ELR (cell line): ENCODE measurements at places on chromosomes 16 and 17.

GRCh38 chr16:58462997-58463941, 36.7 kb upstream of the NDRG4 start:
- no peak for DNase-seq

DNA sequence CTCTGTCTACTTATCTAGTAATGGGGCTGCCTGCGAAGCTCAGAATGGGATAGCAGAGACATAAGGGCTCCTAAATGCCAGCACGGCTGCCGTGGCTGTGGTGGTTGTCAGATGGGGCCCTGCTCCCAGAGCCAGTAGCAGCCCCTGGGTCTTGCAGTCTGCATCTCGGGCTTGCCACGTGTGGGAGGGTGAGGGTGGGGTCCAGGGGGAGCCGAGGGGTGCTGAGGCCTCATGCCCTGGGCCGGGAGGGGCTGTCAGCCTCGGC, 88.8 kb upstream of the GSE1 start:
- no peak for DNase-seq

DNA sequence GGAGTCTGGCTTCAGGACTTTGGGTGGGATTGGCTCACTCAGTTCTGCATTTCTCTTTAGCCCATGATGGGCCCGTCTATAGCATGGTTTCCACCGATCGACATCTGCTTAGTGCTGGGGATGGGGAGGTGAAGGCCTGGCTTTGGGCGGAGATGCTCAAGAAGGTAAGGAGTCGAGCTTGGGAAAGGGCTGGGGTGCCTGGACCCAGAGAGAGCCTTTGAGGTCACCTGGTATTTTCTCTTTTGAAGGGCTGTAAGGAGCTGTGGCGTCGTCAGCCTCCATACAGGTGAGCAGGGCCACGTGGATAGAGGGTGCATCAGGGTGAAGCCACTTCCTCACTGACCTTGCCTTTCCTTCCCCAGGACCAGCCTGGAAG, 2.2 kb downstream of the THOC6 start:
- no peak for DNase-seq

GRCh38 chr16:11142951-11143350, 113.1 kb downstream of the SOCS1 start:
- DNase-seq = no peak

DNA sequence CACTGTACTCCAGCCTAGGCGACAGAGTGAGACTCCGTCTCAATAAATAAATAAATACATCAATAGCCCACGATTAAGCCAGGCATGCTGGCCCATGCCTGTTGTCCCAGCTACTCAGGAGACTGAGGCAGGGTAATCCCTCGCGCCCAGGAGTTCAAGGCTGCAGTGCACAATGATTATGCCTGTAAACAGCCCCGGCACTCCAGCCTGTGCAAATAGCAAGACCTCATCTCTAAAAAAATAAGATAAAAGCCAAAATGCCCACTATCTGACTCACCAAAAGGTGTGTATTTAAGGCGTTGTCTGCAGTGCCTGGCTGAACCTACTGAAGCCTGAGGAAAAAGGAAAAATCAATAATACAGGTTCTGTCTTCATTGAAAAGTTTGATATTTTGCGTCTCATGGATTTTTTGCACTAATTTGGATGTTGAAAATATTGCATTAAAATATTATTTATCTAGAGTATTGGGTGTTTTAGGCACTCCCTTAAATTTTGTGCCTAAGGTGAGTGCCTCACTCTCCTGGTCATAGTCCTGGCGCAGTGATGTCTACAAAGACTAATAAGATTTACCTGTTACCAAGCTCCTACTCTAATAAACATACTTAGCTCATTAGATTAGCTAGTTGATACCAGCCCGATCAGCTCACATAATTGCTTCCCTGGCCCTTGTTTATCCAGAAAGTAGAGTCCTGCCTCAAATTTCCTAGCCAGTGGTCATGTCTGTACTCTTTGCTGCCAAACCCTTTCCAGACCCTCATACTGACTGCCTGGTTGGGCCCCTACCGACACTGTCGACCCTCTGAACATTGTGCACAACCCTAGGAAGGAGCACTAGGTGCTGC, 24.7 kb upstream of the TOB1 start:
- DNase-seq = no peak

GRCh38 chr16:85616607-85617321, 3.6 kb downstream of the GSE1 start:
- DNase-seq = no peak

DNA sequence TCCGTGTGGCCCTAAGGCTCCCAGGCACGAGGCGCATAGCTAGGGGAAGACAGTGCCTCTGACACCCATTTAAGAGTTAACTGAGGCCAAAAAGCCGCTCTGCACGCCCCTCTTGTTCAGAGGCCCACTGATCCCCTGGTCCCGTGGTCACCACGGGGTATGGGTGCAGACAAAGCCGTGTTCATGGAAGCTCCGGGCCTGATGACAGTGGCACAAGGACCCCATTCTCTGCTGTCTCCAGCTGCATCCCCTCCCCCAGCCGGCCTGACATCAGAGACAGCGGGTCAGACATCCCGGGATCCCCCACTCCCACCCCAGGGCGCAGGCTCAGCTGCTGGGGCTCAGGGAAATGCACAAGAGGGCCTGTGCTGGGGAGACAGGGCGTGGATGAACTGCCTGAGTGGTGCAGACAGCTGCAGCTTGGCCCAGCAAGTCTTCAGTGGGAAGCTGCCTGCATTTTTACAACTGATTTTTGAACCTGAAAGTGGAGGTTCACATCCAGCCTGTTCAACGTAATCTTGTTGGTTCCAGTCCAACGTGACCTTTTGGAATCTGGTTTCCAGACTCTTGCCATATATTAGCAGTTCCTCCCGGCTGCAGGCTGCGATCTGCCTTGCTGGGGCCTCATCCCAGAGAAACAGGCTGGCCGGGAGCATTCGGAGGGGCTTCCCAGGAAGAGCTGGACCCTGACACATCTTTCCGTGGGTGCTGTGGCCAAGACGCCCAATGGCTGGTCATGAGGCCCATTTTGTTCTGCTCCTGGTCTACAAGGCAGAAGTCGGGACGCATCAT, 9.7 kb upstream of the BAHCC1 start:
- no peak for DNase-seq

DNA sequence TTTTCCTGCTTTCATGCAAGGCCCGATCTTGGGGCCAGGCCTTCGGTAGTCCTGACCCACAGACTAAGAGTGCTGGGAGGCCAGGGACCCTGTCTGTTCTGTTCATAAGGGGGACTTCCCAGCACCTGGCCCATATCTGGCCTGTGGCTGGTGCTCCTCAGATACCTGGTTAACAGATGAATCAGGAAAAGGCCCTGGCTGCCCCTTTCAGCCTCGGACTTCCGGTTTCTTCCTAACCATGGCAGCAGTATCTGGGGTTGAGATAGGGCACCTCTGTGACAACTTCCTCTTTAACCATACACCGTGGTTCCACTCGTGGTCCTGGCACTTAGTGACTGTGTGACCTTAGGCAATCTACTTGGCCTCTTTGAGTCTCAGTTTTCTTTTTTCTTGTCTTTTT, 18.4 kb downstream of the PLCG2 start:
- no peak for DNase-seq

DNA sequence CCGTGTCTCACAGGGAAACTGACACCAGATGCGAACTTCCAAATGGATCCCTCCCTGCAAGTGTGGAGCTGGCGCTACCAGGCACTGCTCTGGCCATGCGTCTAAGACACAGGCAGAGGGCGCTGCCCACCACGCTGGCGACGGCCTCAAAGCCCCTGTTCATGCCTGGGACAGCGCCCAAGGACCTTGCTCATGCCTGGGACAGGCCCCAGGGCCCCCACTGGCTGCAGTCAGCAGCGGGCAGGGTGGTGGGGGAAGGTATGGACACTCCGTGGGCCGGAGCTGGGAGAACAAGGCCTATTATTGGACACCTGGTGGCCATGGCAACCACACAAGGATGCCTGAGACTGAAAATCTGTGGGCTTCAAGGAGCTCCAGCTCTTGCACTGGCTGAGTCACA, 8.8 kb downstream of the ZG16B start:
- DNase-seq = peak; percentile 85

DNA sequence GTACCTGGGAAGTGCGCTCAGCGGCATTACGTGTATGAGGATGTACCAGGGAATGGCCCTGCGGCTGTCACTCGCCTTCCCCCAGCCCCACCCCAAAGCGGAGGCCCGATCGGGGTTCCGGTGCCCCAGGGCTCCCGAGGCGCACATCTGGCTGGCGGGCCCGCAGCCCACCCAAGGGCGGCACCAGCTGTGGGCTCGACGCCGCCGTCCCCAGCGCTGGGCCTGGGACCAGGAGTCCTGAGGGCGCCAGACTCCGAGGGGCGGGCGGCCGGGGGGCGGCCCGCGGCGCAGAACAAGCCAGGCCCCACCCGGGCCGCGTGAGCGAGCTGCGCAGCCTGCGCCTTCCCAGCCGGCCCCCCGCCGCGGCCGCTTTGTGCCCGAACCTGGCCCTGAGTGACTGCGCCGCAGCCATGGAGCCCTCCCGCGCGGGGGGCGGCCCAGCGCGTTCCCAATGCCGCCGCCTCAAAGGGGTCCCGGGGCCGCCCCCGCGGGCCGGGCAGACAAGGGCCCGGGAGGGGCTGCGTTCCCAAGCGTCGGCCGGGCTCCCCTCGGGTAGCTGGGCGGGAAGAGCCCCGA, 17.4 kb downstream of the ZNF423 start:
- DNase-seq = no peak

GRCh38 chr17:11786711-11787438, 188.6 kb downstream of the DNAH9 start:
- no peak for DNase-seq

DNA sequence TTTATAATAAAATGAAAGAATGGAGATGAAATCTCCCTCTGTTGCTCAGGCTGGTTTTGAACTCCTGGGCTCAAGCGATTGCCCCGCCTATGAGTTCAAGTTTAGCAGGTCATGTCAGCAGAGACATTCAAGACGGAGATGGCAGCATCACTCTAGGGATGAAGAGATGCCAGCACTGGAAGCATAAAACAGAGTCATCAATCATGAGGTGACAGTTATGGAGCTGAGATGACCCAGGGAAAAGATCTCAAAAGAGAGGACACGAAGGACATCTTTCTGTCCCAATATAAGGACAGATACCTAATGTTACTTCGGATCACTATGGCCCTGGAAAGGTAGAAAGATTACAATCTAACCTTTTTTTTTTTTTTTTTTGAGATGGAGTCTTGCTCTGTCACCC, 11.0 kb upstream of the LCMT1 start:
- DNase-seq = no peak

DNA sequence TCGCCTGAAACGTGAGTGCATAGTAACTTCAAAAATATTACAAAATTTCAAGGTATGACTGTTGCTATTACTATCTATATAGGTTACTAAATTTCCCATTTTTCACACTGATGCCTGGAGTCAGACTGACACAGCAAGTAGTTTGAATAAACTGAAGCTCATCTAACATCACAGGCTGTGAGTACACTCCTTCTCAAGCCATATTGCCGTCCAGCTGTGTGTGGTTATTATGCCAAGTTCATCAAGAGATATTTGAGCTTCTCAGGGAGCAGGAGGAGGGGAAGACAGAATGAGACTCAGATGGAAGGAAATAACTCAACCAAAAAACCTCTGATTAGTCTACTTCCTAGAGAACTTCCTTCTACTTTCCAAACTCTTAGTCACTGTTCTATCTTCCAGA, 473.9 kb downstream of the TOX3 start:
- no peak for DNase-seq

DNA sequence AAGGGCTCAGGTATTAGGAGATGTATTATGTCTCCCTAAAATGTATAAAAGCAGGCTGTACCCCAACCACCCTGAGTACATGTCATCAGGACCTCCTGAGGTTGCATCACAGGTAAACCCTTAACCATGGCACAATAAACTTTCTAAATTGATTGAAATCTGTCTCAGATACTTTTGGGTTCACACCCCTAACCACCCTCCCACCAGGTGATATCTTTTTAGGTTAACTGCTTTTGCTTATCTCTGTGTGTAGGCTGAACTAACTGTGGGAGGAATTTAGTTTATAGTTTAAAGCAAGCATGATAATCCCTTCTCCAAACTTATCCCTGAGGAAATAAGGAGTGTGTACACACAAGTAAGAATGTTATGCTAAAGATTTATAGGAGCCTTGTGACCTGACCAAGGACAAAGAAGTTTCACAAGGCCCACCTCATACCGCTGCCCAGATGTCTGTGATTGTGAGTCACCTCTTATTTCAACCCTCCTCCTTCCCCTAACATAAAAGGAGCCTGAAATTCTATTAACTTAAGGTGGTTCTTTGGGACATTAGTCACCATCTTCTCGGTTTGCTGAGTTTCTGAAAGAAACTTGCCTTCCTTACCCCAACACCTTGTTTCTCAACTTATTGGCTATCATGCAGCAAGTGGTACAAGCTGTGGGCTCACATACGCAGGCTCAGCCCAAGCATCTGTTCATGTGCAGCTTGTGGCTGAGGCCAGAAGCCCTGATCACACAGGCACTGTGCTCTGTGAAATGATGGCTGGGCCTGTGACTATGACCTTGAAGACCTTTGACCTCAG, 11.3 kb downstream of the PRSS22 start:
- peak; percentile 69 for DNase-seq

DNA sequence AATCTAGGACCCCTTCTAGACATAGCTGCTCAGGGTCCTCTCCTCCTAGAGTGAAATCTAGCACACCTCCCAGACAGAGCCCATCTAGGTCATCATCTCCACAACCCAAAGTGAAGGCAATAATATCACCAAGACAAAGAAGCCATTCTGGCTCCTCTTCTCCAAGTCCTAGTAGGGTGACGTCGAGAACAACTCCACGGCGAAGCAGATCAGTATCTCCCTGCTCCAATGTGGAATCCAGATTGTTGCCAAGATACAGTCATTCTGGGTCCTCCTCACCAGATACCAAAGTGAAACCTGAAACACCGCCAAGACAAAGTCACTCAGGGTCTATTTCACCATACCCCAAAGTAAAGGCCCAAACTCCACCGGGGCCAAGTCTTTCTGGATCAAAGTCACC, 10.7 kb downstream of the SRRM2 start:
- no peak for DNase-seq

DNA sequence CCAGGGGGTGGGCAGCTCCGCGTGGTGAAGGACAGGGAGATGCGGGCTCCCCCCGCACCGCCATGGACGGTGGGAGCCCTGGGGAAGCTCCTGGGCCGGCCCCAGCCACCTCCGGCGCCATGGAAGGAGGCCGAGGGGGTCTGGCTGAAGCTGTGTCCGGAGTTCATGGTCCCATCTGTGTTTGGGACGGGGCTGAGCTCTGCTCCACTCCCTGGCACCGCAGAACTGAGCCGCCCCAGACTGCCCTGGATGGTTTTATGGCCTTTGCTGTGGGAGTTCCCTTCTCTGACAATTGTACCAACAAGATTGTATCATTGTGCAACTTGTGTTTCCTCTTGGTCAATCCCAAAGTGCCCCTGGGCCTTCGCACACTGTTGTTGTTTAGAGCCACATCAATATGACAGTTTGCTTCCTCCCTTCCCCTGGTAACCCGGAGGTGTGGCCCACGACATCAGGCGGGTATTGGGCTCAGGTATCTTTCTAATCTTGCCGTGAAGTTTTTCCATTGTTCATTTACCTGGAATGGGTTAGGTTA, 942 bp downstream of the KRT23 start:
- no peak for DNase-seq

DNA sequence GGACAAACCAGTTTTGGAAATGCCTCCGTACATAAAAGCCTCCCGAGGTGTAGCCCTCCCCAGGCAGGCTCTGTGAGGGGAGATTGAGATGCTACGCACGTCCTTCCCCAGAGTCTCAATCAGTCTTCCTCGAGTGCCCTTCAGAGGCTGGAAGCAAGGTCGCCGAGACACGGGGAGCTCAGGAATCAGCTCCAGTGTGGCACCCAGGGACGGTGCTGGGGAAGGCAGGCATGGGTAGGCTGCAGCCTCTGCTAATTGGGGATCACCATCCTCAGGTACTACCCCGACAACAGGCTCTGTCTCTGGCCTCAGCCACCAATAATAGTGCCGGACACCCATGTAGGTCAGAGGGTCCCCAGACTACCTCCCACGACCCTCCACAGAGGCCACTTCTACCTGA, 28.1 kb upstream of the GSG1L start:
- DNase-seq = no peak
